ENCODE measurements at places on chromosomes 3 and 15.

DNA sequence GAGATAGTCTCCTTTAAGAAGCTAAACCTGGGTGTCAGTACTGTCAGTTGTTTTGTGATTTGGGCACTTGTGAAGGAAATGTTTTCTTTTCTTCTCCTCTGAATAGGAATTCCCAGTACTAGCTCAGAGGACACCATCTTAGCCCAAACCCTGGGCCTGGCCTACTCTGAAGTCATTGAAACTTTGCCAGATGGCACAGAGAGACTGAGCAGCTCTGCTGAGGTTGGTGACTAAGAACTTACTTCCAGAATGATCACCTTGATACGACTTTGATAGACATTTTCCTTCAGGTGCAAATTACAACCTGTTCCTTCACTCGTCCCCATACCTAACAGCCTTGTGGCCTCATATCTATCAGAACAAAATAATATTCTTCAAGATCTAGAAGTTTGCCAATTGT, 100.2 kb downstream of the LARS2 start:
- DNase-seq: no peak

DNA sequence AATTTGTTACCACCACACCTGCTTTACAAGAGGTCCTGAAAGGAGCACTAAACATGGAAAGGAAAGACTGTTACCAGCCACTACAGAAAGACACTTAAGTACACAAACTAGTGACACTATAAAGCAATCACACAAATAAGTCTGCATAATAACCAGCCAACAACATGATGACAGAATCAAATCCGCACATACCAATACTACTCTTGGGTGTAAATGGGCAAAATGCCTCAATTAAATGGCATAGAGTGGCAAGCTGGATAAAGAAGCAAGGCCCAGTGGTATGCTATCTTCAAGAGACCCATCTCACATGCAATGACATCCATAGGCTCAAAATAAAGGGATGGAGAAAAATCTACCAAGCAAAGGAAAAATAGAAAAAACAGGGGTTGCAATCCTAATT, 106.8 kb upstream of the PRR23C start:
- DNase-seq: no peak

GRCh38 chr3:105891101-105891500, 22.3 kb upstream of the CBLB start:
- no peak for DNase-seq

DNA sequence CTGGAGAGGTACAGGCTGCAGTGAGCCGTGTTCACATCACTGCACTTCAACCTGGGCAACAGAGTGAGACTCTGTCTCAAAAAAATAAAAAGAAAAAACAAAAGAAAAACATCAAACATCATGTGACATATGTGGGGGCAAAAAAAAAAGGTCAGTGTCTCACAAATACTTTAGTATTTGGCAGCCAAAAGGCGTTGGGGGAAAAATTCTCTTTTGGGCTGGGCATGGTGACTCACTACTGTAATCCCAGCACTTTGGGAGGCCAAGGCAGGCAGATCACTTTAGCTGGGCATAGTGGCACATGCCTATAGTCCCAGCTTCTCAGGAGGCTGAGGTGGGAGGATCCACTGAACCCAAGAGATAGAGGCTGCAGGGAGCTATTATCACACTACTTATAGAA, 47.6 kb downstream of the TMCC1 start:
- no peak for DNase-seq

- DNase-seq: no peak
Observed at GRCh38 chr3:69232482-69232881, 110.1 kb upstream of the LMOD3 start.

DNA sequence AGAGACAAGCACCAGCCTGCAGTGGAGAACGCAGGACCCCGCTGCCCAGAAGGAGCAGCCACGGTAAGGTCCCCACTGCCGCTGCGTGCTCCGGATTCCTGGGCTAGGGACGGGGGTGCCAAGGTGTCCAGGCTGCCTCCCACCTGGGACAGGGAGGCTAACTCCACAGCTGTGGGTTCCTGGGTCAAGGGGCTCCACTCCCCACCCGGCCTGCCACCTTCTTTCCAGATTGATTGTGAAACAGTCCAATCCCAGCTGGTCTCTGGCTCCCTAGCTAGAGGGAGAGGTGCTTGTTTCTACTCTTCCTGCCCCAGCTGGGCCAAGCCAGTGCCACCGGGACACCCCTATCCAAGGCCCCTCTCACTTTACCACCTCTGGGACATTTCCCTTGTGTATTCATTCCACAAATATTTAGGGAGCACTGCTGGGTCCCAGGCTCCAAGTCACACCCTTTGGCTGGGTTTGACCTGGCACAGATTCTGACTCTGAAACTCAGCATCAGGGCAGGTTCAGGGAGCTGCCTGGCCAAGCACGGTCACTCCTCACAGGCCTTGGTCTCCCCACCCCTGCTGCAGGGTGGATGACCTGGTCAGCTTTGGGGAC, 1.9 kb downstream of the PAK6 start:
- no peak for DNase-seq

GRCh38 chr15:66389098-66389858, 2.6 kb downstream of the MAP2K1 start:
- DNase-seq: peak; percentile 56

DNA sequence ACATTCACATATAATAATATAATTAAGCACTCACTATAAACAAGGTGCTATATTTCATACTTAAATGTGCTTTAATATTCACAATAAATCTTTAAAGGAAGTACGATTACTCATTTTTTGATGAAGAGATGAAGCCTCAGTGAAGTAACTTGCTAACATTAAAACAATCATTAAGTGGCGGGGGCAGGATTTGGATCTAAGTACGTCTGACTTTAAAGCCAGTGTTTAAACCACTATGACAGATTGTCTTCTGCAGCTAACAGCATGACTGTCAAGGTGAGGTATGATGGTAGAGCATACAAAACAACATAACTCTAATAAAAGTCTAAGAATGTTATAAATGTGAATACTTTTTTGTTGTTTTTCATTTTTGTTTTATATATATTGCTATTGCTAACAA, 862.1 kb downstream of the ROBO1 start:
- DNase-seq: no peak

- DNase-seq: no peak
Observed at GRCh38 chr3:45692866-45693265, 3.7 kb downstream of the SACM1L start.

Measured in OCI-LY7 (cell line).